ENCODE measurements at places on chromosomes 2 and 18.

DNA sequence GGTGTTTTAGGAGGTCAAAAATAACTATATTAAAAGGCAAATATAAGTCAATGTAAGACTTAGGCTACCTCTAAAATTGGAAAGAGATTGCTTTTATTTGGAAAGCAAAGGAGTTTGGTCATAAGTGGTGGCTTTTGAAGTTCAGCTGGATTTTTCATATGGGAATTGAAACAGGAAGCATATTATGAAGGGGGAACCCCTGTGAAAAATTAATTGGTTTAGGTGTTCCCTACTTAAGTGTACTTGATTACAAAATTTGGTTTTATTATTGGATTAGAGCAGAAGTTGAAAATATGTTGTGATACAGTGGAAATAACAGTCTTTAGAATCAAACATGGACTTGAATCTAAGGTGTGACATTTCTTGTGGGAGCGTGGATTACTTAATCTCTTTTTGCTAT lies 121.4 kb upstream of the TTC27 start:
- DNase-seq: no peak

DNA sequence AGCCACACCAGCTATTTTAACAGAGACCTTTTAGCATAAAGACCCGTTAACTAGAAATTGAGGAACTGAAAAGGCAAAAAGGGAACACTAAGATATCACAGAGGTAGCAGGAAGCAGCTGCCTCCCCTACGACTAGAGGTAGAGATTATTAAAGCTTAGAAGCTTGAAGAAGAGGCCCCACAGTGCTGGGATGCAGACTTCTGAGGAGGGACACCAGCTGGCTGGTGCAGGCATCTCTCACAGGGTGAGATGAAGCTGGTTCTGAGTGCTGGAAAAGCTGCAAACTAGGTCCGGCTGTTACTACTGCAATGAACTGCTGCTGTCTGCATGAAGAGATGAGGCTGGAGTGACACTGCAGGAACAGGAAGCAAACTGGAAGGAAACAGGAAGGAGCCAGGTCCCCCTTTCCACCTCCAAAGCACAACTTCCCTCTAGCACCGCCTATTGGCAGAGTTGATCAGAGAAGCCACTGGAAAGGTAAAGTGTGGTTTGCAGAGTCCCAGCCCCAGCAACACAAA lies 61.2 kb upstream of the MRPS9 start:
- DNase-seq: no peak

DNA sequence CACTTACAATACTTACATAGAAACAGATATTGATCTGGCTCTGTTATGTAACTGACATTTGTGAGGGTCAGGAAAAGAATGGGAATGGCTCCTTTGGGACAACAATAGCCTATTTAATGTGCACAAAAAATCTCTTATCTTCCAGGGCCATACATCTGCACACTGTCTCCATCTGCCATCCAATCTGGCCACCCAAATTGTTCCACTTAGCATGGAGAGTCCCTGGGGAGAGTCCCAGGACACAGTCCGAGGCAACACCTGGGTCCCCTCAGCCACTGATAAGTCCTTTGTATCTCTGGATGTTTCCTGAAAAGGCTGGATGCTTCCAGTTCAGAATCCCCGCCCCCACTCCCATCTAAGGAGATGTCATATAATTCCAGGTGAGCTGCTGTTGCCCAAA lies 274.2 kb upstream of the NCKAP5 start:
- DNase-seq: no peak

DNA sequence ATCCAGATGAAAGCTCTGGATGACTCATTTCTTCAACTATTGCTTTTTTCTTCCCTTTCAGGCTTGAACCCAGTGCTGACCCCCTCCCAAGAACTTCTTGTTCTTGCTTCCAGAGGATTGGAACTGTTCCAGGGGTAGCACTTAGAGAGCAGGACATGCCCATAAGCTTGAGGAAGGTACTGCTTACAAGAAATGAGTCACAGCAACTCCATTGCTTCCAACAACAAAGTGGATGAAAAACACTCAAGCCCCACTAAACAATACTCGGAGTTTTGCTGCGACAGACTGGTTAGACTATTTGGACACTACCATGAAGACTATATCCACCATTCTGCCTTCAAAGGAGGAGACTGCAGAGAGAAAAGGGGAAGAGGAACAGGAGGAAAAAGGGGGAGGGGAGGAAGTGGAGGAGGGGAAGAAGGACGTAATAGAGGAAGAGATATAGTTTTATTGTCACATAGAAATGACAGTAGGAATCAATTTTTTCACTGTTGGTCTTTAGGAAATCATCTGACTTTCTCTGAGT lies 1.6 kb upstream of the EPC2 start:
- no peak for DNase-seq

DNA sequence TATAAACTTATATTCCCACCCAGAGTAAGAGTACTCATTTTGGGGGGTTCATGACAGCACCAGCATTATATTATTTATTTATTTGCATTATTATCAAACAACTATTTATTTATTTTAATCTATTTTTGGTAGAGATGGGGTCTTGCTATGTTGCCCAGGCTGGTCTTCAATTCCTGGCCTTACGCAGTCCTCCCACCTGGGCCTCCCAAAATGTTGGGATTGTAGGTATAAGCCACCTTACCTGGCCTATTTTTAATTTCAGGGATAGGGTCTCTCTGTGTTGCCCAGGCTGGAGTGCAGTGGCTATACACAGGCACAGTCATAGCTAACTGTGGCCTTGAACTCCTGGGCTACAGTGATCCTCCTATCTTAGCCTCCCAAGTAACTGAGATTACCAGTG lies 30.7 kb downstream of the GEMIN6 start:
- no peak for DNase-seq

DNA sequence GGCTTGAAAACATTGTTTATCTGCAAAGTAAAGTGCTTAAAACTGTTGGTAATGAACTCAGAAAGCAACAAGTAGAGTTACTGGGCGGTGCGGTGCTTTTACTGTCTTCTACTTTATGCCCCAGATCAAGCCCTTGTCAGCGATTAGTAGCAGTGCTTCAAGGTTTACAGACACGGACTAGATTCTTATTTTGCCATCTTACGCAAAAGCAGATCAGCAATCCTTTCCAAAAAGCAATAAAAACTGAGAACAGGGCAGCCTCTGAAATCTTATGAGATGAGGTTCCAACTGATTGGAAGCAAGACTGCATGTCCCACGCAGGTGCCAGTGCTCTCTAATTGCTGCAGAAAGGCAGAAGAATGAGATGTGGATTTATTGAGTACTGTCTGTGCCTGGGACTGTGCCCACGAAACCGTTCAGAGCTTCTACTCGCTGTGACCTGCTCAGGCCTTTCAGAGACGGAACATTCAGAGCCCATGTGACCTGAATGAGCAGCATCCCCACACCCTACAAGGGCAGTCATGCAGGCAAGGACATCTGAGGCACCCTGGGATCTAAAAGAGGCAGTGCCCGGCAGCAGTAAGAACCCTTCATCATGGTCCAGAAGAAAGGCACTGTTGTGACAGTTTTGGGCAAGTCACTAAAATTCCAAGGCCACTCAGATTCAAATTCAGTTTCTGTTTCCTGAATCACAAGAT lies 15.7 kb downstream of the COL4A3 start:
- DNase-seq: no peak

GRCh38 chr18:74221081-74221480 lies 70.7 kb downstream of the CYB5A start:
- DNase-seq: no peak

DNA sequence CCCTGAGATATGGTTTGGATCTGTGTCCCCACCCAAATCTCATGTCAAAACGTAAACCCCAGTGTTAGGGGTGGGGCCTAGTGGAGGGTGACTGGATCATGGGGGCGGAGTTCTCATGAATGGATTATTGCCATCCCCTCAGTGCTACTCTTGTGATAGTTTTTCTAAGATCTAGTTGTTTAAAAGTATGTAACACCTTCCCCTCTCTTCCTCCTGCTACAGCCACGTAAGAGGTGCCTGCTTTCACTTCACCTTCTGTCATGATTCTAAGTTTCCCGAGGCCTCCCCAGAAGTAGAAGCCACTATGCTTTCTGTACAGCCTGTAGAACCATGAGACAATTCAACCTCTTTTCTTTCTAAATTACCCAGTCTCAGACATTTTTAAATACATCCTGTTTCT lies 16.9 kb downstream of the PUM2 start:
- DNase-seq: no peak

DNA sequence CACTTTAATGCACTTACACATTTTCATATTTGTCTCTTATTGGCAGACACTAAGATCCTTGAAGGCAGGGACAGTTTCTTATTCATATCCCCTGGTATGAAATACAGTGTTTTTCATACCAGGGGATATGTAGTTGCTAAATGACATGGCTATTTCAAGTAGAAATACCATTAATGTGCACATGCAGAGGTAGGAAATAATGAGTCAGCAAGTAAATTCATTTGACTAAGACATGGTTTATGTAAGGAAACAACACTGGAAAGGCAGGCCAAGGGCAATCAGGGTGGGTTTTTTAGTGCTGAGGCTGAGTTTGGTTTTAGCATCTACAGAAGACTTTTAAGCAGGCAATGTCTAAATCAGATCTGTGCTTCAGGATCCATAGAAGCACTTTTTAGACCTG lies 155.9 kb downstream of the WDPCP start:
- no peak for DNase-seq

DNA sequence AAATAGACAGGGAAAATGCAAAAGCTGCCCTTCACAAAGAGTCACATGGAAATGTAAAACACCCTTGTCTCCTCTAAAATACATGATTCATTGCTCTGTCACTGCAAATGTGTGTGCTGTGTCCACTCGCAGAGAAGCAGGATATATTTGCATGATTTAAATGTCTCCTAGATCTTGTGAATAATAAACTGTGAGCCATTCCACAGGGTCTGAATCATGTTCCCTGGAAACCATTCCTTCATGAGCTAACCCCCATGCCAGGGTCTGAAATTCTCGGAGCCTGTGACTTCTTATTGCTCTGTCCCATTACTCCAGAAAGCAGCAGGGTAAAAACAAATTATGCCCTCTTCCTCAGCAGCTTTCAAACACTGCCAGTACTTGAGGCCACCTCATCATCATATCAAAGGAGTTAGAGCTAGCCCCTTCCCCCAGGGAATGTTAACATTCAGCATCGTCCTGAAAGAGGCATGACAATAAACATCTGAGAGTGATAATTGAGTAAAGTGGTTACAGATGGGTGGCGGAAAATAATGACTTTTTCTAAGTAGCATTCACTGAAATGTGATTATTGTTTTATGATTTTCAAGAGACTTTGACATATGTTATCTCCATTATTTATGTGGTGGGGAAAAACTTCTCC lies 11.7 kb upstream of the CNGA3 start:
- DNase-seq: peak; percentile 34

- DNase-seq: no peak
These were observed 191.0 kb downstream of the GLI2 start for GRCh38 chr2:120926463-120927264.

DNA sequence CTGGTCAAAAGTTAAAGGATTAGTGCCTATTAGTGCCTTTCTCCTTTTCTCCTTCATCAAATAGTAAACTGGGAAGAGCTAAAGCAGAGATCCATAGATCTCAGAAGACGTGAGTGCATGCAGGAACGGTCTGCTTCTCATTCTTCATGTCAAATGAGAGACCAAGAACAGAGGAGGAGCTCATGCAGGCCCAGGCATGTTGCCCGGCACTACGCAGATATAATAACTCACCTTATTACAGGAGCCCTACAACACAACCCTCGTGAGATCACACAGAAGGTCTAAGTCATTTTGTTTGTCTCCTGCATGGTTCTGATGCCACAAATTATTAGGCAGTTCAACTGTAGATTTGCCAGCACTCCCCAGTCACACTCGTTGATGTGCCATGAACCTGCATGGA lies 71.8 kb downstream of the CMPK2 start:
- DNase-seq: no peak

DNA sequence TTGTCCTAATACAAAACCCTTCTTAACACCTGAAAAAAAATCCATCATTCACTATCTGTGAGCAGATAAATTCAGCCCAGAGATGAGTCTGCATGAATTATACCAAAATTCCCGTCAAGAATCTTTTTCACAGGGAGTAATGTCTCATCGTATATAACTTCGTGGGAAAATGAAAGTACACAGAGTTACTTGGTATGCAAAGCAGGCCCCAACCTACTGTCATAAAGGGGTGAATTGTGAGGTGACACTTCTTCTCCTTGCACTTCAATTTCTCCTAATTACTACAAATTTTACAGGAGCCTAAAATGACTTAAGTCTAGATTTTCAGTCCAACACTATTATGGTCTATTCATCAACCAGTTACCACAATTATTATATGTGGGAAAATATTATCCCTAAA lies 84.6 kb upstream of the CDH20 start:
- no peak for DNase-seq

DNA sequence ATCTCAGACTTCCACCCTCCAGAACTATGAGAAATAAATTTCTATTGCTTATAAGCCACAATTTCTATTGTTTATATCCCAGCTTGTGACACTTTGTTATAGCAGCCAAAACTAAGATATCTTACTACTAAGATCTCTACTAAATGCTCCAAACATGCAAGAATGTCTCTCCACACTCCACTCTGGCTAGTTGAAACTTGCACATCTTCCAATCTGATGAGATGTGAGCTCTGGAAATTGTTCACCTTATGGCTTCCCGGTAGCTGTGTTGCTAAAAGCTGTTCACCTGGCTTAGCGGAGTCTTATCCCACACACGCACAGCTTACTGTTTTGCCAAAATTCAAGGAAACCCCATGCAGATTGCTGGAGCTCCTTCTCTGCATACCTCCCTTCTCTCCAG lies 43.9 kb downstream of the PKDCC start:
- no peak for DNase-seq

GRCh38 chr18:46621111-46621766 lies 35.8 kb downstream of the LOXHD1 start:
- DNase-seq: no peak

DNA sequence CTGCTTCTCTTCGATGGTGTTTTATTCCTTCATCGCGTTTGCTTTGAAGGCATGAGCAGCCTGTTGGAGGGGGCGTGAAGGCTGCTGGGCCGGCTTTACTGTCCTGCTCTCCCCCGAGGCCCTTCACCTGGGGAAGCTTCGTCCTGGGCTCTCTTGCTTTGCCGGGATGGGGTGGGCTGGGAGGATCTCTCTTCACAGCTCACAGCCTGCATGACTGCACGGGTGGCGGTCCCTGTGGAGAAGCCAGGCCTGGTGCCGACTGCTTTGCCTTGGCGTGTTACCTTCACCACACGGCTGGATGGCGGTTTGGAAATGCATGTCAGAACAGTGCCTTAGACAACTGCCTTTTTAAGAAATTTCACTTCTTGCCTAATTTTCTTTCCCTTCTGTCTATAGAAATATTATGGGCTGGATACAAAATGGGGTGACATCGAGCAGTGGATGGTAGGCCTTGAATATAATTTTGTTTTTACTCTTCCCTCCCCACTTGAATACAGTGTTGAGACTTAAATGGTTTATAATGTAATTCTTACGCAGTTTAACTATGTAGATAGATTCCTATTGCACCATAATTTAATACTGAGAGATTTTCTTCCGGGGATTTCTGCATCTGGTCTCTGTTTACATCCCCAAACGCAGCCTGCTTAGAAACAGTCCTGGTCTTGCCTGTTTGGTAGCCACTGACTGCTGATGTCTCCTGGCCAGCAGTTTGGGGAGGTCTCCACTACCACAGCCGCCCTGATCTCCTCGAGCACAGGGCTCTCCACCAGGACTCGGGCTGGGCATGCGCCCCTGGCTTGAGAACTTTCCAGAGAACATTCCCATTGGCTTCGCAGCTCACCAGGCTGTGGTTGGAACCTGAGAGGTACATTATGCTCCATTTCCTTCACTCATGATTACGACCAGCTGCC lies 81.0 kb upstream of the RBM44 start:
- DNase-seq: no peak
